ENCODE measurements at places on chromosomes 3 and 15.
A peak's percentile ranks its signal among the peaks of the same experiment; 100 is the strongest.

DNA sequence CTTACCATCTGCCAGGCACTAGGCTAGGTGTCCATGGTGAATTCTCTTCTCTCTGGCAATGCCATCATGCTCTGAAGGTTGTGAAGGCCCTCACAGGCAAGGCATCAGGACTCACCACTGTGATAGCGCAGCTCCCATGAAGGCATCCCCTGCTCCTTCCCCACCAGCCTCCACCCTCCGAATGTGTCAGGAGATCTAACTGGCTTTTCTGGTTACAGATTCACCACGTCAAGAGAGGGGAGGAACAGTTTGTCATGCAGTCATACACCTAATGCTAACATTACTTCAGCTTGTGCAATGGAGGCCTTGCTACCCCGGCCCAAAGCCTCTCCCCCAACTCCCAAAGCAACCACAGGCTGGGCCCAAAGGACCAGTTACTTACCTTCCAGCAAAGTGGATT is 8.9 kb upstream of the CMTM8 start:
- DNase-seq: no peak

GRCh38 chr3:85594676-85595075 is 635.9 kb downstream of the CADM2 start:
- DNase-seq: no peak

- no peak for DNase-seq
These were observed 40.4 kb downstream of the LPP start for GRCh38 chr3:188194332-188194731.

DNA sequence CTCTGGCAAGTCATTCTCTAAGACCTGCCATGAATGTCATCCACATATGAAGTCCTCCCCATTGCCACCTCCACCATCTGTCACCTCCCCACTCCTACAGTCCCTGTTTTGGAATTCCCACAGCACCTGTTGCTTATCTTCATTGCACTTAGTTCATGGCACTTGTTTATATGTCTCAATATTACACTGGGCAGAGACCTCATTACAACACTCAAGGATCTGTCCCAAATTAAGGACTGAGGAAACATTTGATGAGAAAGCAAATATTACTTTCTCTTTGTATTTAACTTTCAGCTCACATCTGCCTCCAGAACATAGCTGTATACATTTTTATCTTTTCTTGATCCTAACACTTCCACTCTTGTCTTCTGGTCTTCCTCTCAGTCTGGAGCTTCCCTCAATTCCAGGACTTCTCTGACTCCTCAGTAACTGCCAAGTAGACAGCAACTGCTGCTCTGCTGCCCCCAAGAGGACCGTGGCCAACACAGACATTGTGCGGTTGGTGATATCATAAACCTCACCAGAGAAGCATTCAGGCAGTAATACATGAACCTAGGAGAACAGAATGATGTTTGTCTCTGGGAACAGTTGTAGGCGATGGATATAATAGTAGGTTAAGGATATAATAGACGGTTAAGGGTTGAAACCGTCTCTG is 45.0 kb upstream of the FGF12 start:
- DNase-seq: no peak

GRCh38 chr3:30630238-30631030 is 24.0 kb downstream of the TGFBR2 start:
- no peak for DNase-seq

- no peak for DNase-seq
These were observed 28.2 kb upstream of the SCAANT1 start for GRCh38 chr3:63940389-63940757.

DNA sequence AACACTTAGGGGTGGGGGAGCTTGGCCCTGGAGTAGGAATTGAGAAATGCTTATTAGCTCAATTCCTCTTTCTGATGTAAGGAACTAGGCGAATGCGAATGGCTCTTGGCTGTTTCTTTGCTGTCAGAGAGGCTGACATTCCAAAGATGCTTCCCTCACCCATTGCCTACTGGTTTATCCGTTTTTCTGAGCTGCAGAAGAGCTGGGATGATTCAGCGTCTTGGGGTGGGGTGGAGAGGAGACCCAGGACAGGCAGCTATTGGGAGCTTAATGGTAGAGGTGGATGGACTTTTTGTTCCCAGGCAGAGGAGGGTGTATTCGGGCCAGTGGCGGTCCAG is 9.8 kb downstream of the PLEKHO2 start:
- DNase-seq: no peak

GRCh38 chr15:44734839-44735481 is 1.4 kb upstream of the TRIM69 start:
- no peak for DNase-seq

DNA sequence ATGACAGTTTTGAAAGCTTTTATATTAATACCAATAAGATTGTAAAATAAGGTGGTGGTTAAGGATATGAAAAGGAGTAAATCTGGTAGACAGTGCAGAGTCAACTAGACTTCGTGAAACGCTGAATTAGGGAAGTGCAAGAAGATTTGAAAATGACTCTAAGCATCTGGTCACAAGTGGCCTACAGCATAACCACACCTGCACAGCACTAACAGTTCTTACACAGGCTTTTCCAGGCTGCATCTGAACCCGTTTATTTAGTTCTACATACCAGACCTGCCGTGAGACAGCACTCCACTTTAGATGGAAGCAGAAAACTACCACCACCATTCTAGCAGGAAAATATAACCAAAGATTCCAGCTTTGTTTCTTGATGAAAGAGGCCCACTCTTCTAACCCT is 1.9 kb downstream of the DMXL2 start:
- DNase-seq: no peak

DNA sequence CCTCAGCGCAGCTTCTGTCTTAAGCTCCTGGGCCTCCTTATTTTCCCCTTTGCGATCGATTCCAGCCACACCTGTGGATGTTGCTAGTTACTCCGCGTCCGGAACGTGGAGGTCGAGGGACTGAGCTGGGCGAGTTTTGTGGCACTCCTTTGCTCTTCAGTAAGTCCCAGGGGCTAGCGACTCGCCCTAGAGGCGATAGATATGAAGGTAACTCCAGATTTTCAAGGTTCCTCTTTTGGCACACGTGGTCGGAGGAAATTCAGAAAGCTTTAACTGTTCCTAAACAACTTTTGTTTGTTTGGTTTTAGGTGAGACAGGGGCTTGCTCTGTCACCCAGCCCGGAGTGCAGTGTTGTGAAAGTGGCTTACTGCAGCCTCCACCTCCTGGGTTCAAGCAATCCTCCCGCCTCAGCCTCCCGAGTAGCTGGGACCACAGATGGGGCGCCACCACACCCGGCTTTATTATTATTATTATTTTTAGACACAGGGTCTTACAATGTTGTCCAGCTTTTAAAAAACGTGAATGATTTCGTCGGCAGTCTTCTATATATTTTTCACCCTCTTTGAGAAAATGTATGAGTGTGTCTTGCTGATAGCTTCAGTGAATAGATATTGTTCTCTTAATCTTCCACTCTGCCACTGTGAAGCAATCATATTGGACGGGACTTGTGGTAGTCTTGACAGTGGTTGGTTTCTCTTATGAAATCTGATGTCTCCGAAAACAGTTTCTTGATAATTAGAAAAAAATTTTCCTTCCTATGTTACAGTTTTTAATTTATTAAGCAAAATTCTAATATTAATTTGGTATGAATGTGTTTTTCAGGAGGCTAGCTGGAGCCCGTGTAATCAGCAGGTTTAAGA is 785 bp downstream of the MFSD1 start:
- no peak for DNase-seq

DNA sequence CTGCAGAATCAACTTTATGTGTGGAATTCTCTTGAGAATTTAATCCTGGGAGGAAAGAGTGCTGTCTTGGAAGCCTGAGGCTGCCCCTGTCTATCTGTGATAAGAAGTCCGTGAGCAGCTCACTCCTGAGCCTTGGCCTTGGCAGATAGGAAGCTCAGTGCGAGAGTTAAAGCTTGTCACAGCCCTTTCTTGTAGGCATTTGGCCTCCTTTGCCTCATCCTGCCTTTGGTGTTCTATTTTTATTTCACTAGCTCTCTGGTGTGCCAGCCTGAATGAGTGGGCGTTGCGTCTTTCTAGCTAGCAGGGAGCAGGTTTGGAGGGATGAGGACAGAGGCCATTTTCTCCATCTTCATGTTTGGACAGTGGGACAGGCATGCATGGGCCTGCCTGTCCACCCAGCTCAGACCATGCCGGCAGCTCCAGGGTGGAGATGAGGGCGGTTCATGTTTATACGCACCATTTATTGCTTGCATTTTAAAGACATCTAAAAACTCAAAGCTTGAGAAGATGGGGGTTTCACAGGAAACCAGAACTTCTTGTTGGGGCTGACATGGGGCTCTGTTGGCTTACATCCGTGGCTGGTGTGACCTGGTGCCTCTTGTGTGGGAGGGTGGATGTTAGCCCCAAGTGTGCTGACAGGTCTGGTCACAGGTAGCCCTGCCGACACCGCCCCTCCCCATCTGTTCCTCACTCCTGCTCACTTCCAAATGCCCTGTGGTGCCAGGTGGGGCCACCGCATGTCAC is 29.8 kb downstream of the IRAK2 start:
- DNase-seq: peak; percentile 72

- DNase-seq: no peak
These were observed 725.5 kb upstream of the ARRDC4 start for GRCh38 chr15:97234851-97235610.

- peak; percentile 70 for DNase-seq
These were observed 46.3 kb downstream of the SENP7 start for GRCh38 chr3:101466465-101467309.

DNA sequence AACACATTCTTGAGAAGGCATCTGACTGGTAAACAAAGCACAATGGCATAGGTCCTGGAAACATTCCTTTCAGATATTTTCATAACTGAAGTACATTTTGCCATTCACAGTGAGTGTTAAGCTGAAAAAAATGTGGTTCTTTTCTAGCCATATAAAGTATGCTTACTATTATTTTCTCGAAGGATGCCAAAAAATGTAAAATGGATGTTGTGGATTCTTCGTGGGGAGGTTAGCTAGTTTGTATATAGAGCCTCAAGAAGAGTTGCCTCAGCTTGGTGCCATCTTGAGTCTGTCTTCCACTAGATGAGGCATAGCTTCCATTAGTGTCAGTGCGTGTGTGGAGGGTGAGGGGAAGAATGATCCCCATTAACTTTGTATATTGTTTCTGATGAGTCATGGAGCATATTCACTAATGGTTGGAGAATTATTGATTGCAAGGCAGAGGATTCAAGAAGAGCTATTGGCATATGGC is 4.1 kb downstream of the MBNL1 start:
- DNase-seq: no peak

GRCh38 chr15:68620721-68621527 is 42.1 kb downstream of the CORO2B start:
- no peak for DNase-seq

- no peak for DNase-seq
These were observed 185.2 kb downstream of the SHOX2 start for GRCh38 chr3:157920822-157921700.

- no peak for DNase-seq
These were observed 67.2 kb downstream of the ARHGEF26 start for GRCh38 chr3:154188437-154188836.

- no peak for DNase-seq
These were observed 6.9 kb downstream of the C3orf62 start for GRCh38 chr3:49270156-49270500.

GRCh38 chr15:85312486-85312885 is 67.9 kb upstream of the AKAP13 start:
- no peak for DNase-seq

- no peak for DNase-seq
These were observed 329.4 kb upstream of the CTNNB1 start for GRCh38 chr3:40869939-40870338.

- DNase-seq: no peak
These were observed 78.1 kb downstream of the AAGAB start for GRCh38 chr15:67176195-67176971.

DNA sequence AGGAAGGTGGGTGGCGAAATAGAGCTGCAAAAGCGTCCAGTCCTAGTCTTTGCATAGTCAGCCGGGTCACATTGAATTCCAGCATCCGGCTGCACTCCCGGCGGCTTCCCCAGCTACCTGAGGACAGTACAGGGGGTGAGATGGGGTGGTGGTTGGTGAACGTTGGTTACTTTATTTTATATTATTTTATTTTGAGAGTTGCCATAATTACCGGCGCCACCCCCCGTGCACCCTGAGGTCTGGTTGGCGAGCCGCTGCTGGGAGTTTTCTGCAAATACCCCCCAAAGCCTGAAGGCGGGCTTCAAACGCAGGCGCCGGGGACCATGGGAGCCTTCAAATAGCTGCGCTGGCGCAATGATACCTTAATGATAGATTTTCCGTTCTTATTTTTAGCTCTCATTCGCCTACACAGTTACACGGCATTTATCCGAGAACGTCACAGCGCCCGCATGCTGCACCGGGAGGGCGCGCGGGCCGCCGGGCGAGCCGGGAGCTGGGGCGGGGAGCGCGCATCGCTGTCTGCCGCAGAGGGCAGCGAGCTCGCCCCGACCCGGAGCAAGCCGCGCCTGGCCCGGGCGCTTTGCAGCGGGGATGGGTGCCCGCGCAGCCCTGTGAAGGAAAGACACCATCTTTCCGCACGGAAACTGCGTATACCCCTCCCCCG is 756 bp upstream of the RASGRF1 start:
- DNase-seq: no peak

- peak; percentile 86 for DNase-seq
These were observed at the start of gene HDDC3 for GRCh38 chr15:90931828-90932659. HDDC3 (minus strand) TSS chr15:90932549; CDS start chr15:90932540, 9 bp downstream.

Measured in central memory CD4-positive, alpha-beta T cell (primary cell).